ENCODE measurements at places on chromosomes 1 and 21.

- DNase-seq, result no peak
These were observed 271.6 kb downstream of the LMO4 start for GRCh38 chr1:87600055-87600850.

DNA sequence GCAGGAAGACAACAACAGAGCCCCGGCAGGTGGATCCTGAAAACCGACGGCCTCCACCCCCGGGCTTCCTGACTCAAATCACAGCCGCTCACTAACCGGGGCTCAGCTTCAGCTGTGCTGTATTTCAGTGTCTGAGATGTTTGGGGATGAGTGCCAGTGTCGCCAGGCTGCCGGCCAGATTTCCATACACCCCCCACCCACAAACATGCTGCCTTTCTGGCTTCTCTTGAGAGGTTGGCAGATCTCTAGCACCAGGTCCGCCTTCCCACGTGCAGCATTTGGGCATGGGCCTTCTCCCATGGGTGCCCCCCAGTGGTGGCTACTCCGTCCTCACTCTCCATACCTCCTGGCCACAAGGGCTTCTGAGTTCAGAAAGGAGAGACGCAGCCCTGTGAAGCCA, 34.8 kb downstream of the KCNAB2 start:
- DNase-seq, result no peak

DNA sequence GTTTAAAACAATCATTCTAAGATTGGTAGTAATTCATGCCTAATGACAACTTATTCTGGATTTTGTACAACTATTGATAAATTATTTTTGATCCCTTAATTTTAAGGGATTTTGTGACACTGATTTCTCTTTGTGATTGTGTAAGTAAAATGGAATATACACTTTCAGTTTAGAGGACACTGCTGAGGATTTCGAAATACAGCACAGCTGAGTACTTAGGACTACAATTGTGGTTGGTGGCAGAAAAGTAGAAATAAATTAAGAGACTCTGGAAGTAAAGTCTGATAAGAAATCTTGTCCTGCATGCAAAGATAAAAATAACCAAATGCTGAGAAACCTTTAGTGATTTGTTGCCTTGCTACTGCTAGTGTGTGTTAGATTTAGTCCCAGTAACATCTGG, 40.0 kb downstream of the TYW3 start:
- DNase-seq, result no peak

- no peak for DNase-seq
These were observed 11.7 kb downstream of the PTPRC start for GRCh38 chr1:198650506-198650905.

DNA sequence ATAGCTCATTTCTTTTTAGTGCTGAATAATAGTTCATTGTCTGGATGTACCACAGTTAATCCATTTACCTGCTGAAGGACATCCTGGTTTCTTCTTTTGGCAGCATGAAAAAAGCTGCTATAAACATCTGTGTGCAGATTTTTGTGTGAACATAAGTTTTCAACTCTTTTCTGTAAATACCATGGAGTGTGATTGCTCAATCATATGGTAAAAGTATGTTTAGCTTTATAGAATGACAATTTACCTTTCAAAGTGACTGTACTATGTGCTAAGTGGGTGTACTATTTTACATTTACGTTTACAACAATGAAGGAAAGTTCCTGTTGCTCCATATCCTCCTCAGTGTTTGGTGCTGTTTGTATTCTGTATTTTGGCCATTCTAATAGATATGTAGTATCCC, 49.0 kb downstream of the RUNX3 start:
- no peak for DNase-seq

DNA sequence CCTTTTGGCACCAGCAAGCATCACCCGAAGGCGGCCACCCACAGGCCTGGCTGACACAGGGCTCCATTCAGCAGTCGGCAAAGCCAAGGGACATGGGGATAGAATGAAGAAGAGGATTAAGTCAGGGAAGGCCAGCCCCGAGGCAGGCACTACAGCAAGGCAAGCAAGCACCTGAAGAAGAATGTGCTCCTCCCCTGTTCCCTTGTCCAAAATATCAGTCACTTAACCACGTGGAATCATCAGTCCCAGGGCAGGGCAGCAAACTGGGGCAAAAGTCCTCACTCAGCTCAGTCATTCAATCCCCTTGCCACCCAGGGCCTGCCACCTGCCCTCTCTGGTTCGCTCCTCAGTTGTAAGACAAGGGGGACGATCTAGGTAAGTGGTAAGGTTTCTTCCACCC, 9.3 kb downstream of the KANK4 start:
- no peak for DNase-seq

DNA sequence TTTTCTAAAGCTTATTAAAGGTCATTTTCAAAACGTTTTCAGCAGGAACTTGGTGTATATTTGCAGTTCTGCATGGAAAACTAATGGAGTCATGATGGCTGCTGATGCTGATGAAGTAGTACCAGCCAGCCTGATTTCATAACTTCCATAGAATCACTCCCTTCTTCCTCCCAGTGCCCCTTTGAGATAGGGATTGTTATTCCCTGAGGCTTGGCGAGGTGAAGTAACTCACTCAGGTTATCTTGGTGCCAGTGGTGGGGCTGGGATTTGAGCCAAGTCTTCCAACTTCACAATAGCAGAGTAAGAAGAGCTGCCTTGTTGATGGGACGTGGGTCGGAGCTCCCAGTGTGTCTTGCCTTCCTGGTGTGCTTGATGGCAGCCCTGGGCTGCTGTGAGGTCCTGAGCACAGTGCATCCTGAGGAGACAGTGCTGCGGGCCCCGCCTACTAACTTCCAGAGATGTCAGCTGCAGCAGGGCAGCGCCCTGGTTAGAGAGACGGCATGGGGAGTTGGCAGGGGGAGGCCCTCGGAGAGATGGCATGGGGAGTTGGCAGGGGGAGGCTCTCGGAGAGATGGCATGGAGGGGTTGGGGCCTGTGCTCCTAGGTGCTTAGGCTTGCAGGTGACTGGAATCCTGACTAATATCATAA, 92.6 kb downstream of the PCBP3 start:
- no peak for DNase-seq

GRCh38 chr1:172277275-172277674, 143.2 kb upstream of the C1orf105 start:
- DNase-seq, result no peak

GRCh38 chr1:29201595-29202051, 19.9 kb upstream of the SRSF4 start:
- no peak for DNase-seq

GRCh38 chr1:12619792-12620487, 1.9 kb upstream of the DHRS3 start:
- DNase-seq, result no peak

DNA sequence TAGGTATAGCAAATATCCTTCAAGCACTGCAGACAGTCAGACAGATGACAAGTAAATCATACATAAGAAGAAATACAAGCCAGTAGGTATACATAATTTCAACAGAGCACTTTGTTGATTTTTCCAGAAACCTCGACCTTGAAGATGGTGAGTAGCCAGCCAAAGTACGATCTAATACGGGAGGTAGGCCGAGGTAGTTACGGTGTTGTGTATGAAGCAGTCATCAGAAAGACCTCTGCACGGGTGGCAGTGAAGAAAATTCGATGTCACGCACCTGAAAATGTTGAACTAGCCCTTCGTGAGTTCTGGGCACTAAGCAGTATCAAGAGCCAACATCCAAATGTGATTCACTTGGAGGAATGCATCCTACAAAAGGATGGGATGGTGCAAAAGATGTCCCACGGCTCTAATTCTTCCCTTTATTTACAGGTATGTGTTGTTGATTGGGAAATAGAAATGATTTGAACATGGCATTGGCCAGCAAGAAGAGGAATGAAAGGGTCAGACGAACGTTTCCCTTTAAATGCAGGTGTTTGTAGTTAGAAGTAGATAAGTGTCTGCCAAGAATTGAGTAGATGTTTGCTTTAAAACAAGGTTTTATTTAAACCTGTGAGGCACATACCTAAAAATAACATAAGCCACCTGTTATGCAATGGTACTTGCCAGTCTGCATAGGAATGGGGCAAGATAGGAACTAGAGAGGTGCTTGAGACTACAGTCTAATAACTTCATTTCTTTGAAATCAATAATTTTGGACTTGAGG, 2.7 kb downstream of the PDIK1L start:
- no peak for DNase-seq

DNA sequence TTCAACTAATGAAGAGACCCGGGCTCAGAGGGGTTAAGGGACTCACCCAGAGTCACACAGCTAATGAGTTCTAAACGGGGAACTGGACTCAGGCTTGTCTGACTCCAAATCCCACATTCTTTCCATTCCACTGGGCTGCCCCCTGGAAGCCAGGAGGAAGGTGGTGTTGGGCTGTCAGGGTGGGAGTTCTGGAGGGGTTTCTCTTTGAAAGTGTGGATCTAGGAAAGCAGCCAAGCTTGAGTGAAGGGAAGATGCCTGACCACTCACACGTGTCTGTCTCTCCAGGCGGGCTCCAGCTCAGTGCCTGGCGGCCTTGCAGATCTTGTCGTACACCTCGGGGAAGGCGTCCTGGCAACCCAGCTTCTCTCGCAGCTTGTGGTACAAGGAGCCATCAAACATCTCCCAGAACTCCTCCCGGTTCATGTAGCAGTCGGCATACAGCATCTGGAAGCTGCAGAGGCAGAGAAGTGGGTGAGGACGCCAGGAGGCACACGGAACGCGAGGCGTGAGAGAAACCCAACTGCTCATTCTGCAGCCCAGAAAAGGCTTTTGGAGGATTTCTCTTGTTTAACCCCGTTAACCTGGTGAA, 35.0 kb downstream of the DHCR24 start:
- DNase-seq, result no peak

DNA sequence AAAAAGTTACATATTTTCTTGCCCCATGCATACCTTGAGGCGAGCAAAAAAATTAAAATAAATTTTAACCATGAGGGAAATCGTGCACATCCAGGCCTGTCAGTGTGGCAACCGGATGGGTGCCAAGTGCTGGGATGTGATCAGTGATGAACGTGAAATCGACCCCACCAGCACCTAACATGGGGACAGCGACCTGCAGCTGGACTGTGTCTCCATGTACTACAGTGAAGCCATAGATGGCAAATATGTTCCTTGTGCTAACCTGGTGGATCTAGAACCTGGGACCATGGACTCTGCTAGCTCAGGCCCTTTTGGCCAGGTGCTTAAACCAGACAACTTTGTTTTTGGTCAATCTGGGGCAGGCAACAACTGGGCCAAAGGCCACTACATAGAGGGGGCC, 67.4 kb upstream of the PODN start:
- DNase-seq, result no peak

DNA sequence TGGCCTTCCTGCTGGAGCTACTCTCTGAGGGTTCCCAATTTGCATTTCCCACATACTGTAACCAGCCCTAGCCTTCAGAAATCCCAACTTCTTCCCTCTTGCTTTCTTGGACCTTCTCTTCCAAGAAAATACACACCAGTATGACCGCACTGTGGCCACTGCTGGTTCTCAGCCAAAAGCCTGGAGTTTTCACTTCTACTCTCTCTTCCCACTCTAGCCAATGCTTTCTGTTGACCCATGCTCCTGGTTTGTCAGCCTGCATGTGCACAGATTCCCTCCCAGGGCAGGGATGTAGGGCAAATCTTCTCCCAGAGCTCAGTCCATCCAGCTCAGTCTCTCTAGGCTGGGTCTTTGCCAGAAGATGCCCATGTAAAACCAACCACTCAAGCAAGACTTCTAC, 664 bp downstream of the SLAMF1 start:
- no peak for DNase-seq

- DNase-seq, result no peak
These were observed 95.3 kb downstream of the BACH1 start for GRCh38 chr21:29394051-29394450.

DNA sequence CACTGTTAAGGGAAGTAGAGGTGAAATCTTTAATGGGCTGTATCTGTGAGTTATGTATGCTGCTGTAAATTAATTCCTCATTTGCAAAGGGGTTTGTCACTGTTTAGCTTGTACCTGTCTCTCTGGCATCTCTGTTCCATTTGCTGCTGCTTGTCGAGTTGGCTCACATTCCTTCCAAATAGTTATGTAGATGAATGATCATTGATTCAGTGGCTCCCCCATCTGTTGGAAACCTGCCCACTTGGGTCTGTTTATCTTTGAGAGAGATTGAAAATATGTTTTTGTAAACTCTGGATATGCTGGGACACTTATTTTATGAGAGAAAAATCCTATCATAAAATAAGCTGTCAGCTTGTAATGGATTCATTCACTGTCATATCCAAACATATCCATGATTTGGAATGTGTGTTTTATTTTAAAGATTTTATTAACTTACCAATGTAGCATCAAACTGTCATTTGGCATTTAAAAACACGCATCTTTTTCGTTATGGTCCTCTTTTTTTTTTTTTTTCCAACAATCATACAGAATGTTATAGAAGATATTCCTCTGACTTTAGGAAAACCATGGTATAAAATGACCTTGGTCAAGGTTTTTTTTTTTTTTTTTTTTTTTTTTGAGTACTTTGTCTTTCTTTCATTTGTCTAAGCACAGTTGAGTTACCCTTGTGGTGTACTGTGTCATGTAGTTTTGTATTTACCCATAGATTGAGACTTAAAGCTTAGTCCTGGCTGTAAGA, 3.5 kb downstream of the RYR2 start:
- no peak for DNase-seq

All from C1 segment of cervical spinal cord (tissue), 14 donors.